ENCODE measurements at places on chromosomes 16 and 17.
A peak's percentile ranks its signal among the peaks of the same experiment; 100 is the strongest.

- peak; percentile 92 for DNase-seq
Observed at GRCh38 chr17:4945176-4945943, 3.0 kb downstream of the PFN1 start.

DNA sequence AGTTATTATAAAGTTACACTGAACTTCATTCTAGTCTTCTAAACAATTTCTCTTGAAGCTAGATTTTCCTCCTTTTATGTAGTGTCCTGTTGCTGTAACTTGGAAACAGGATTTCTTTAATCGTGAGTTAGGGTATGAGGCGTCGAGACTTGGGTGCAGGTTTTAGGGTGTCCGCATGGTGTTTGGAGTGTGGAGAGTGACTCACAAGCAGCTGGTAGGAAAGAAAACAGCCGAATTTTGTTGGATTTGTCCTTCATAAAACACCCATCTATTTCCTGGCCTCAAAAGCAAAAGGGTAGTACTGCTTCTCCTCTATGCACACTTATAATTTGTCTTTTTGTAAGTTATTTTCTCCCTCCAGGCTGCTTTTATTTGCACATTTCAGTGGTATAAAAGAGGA is 1.6 kb downstream of the RPTOR start:
- DNase-seq, result no peak

GRCh38 chr16:17237350-17237944 is 233.3 kb downstream of the XYLT1 start:
- no peak for DNase-seq

GRCh38 chr17:5700745-5701144 is 116.4 kb upstream of the NLRP1 start:
- no peak for DNase-seq

DNA sequence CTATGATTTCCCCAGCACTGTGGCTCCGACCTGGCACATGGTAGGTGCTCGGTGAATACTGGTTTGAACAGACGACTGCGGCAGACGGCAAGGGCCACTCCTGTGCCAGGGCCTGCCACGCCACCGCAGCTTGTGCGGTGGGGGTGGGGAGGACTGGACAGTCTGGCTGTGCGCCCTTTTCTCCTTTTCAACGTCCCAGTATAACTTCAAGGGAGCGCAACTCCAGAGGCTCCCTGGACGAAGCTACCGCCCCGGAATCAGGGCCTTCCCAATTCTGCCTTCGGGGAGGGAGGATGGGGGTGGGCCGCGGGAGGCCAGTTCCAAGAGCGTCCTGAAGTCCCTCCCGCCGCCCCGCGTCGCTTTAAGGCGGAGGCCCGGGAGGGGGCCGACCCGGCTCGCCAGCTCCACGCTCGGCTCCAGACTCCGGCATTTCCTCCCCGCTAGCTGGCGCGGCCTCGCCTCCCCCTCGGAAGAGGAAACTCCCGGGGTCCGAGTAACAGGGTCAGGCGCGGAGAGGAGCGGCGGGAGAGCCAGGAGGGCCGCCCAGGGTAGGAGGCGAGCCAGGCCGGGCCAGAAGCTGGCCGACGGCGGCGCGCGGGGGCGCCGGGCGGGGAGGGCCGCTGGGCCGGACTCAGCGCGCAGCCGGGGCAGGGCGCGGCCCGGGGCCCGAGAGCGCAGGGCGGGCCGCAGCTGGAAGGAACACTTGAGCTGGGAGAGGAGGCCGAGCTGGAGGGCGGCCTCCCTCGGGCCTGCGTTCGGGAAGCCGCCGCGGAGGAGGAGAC is at the start of gene ITPRIPL2:
ITPRIPL2 (plus strand) TSS at position 388 of the 782 bp plus-strand sequence. CDS start 498 bp downstream, outside the sequence.
- DNase-seq, result no peak

DNA sequence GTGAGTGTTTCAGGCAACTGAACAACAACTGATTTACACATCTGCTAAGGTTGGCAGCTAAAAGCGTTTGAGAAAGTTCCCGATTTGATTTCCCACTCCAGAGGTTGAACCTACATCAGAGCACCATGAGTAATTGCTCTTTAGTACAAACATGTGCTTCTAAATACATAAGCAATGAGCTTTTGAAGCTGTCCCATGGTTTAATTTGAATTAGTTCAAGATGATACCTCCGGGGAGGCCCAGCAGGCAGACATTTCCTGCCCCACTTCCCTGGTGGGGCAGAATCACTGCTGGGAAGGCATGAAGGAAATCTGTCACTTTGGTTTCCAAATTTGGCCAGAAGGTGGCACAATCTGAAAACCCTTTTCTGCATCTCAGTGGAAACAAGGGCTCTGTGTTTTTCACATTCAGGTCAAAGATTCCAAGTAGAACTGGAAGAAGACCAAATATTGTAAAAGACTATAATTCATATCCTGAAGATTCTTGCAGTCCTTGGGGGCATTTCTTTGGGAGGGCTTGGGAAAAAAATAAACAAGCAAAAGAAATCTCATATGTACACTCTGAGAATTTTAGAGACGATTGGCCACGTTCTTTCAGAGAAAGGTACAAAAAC is 176.2 kb upstream of the FAM20A start:
- no peak for DNase-seq

DNA sequence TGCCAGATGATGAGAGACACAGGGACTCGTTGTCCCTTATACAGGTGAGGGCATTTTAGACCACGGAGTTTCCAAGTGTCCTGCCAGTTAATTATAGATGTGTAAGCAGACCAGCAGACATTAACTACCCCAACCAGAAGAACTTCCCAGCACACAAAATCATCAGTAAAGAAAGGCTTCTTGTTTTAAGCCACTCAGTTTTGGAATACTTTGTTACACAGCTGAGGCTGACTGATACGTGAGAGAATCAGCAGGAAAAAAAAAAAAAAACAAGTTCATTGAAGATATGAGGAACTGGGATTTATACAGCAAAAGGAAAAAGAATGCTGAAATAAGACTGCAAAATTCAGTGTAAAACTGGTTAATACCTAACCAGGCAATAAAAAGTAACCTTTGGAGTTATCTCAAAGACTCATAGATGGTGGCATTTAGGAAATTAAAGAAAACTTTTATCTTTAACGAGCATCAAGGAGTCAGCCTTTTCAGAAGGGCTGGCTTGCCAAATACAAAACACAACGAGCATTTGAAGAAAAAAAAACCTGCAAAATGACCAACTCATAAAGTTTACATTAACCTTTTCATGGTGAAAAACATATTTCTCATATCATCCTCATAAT is 28.1 kb downstream of the TMEM238L start:
- no peak for DNase-seq

DNA sequence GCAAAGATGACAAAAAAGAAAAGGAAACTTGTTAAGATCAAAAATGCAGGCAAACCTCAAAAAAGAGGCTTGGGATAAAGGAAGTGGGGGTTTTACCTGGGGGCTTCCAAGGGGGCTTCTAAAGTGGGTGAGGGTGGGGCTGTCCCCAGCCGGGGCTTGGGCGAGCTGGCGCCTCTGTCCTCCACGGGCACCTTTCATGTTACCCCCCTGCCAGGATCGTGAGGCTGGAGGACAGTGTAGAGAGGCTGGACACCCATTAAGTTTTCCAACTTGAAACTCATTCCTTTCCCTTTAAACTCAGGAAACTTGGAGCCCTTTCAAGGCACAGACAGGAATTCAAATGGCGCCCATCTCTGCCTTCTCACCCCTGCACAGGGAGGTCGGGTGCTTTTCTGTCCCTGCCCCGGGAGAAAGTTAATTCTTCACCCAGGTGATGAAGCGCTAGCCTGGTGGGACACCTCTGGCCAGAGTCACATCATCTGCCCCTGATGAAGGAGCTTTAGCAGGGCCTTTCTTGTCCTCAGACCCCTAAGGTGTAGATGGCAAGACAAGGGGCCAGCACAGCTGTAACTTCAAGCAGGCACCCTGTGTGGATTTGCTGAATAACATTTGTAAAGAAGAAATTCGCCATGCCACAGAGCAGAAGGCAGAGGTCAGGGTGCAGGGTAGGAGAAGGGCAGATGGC is 87.3 kb downstream of the C16orf78 start:
- DNase-seq, result peak; percentile 57

DNA sequence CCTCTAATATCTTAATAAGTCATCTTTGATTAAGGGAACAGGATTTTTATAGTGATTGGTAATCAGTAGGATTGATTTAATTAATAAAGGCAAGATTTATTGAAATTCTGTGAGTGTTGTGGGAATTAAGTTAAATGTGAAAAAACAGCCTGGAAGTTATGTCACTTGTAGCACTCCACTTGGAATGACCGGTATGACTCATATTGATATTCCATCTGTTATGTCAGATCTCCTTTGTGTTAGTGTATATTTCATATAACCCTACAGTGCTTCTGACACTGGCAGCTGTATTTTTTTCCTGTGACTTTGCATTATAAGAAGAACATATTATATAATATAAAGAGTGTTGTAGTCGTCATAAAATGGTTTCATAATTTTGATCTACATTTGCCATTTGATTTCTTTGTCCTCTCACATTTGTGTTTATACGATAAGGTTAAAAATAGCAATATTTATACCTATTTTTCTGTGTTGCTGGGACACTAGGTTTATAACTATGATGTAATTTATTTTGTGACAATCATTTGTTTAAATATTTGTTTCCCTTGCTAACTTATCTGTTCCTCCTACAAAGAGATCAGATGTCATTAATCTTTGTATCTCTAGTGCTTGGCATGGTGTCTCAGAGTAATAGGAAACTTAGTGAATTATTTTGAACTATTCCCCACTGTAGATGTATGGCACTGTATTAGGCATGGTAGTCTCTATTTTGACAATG is 249.0 kb downstream of the BCAS3 start:
- DNase-seq, result no peak

DNA sequence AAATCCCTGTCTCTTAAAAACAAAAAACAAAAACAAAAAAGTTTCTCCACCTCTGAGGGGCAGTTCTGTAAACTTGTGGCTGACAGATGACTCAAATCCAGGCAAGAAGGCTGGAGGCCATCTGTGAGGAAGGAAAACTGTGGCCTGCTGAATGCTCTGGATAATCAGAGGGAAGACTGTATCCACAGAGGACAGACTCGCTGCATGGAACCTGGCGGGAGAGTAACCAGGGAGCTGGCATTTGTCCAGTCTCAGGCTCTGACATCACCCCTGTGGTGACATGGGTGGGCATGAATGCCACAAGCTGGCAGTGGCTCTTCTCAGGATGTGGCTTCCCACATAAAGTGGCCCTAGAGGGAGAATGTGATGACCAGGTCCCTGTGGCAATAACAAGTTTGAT is 2.8 kb upstream of the KSR1 start:
- DNase-seq, result no peak

DNA sequence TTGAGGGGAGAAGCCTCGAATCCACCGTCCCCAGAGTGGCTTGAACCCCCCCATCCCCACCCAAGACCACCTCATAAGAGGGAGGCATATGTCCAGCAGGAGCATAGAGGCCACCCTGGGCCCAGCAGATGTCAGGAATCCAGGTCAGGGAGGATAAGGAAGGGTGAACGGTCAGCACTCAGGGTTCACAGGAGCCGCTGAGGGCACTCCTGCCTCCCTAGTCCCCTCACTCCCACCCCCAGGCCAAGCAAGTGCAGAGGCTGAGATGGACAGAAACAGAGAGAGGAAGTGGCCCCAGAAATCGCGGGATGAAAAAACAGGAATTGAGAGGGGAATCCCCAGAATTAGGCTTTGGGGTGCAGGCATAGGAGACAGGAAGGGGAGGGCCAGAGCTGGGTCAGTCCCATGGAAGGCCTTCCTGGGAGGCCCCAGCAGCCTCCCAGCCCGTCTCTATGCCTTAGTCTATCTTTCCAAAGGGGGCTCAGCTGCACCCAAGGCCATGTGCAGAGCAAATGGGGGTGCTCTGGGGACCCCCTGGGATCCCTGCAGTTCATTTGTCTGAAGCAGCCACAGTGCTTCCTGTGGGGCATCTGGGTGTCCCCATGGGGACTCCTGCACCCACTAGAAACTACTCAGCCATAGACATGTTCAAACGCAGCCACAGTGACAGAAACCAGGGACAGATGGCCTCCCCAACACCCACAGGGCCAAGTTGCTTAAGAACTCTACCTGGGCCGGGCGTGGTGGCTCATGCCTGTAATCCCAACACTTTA is 1.7 kb downstream of the CMTM3 start:
- DNase-seq, result no peak

- DNase-seq, result no peak
Observed at GRCh38 chr16:24054741-24055491, 201.2 kb upstream of the CACNG3 start.

DNA sequence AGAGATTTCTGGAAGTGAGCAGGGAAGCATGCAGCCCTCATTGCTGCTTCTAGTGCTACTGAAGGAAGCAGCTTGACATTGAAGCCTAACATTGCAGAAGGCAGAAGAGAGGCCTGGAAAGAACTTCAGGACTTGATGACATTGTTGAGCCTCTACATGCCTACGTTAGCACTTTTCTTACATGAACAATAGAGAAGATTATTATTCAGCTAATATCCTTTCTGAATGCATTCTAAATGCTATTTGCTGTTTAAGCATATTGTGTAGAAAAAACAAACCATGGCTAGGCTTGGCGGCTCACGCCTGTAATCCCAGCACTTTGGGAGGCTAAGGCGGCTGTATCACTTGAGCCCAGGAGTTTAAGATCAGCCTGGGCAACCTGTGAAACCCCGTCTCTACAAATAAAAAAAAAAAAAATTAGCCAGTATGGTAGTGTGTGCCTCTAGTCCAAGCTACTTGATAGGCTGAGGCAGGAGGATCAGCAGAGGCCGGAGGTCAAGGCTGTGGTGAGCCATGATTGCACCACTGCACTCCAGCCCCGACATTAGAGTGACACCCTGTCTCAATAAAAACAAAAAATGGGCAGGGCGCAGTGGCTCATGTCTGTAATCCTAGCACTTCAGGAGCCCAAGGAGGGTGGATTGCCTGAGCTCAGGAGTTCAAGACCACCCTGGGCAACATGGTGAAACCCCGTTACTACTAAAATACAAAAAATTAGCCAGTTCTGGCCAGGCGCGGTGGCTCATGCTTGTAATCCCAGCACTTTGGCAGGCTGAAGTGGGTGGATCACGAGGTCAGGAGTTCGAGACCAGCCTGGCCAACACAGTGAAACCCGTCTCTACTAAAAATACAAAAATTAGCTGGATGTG is 2.2 kb upstream of the AURKB start:
- no peak for DNase-seq

GRCh38 chr17:69625474-69625873 is 211.0 kb downstream of the MAP2K6 start:
- no peak for DNase-seq

DNA sequence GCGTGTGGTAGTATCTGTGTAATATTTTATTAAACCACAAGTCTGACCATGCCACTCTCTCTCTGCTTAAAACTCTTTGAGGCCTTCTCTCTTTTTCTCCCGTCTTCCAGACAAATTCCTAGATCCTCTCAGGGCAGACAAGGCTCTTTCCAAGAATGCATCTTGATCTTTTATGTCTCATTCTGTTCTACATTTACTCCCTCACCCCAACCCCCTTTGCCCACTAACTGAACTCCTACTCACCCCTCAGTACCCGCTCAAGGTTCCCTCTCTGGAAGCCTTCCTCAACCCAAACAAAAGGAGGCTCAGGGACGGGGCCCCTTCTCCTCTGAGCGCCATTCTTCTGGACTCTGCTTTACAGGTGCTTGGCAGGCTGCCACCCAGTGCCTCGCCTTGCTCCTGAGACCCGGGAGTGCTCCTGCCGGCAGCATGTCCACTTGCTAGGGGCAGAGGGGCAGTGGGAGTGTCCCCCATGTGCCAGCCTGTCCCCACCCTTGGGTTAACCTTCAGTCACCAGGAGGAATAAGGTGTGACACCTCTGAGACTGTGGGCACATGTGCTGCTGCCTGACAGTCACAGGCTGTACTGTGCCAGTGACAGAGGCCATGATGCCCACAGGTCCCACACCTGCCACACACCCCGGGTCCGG is 9.2 kb downstream of the SLC13A2 start:
- DNase-seq, result no peak

All from activated CD8-positive, alpha-beta memory T cell treated with anti-CD3 and anti-CD28 coated beads for 24 hours (primary cell).